ENCODE measurements at places on chromosomes 5 and 9. TPM values are rescaled to one million over a fixed set of nuclear protein-coding genes. Genes with fewer than 3 reads are reported as not detected.

KCNIP1 gene
- 0.31 TPM for total RNA-seq

PCDHB2 gene
- 28.6 TPM for total RNA-seq

CMYA5 gene
- total RNA-seq = 0.49 TPM

GPR151 gene
- not detected for total RNA-seq

BHMT2 gene
- 1.7 TPM for total RNA-seq

OBP2B gene
- total RNA-seq = not detected

ARHGEF39 gene
- total RNA-seq = 16.8 TPM
